NCI-H1694 treated with DMSO at 0.1 percent for 48 hours (cell line): ENCODE measurements at places on chromosomes 4 and X.

- no peak for DNase-seq
Observed at GRCh38 chrX:53086464-53086863, 4.3 kb downstream of the TSPYL2 start.

GRCh38 chrX:25851141-25851540 is 287.0 kb upstream of the MAGEB18 start:
- DNase-seq, result no peak

GRCh38 chrX:9789555-9789954 is 3.3 kb downstream of the SHROOM2 start:
- no peak for DNase-seq

DNA sequence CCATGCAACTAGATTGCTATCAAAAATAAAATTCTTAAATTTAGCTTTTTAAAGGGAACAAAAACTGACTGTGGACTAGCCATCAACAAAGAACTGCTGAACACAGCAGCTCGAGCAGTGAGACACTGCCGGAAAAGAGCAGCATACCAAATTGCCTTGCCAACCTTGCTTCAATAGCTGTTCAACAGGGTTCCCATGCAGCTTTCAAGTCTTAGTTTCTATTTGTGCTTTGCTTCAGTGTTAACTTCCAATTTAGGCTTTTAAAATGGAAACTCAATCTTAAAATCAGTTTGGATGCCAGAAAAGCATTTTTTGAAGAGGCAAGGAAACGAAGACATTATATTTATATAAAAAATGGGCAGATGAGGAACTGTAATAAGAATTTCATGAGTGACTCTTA is 463.4 kb upstream of the MAGEB18 start:
- no peak for DNase-seq

DNA sequence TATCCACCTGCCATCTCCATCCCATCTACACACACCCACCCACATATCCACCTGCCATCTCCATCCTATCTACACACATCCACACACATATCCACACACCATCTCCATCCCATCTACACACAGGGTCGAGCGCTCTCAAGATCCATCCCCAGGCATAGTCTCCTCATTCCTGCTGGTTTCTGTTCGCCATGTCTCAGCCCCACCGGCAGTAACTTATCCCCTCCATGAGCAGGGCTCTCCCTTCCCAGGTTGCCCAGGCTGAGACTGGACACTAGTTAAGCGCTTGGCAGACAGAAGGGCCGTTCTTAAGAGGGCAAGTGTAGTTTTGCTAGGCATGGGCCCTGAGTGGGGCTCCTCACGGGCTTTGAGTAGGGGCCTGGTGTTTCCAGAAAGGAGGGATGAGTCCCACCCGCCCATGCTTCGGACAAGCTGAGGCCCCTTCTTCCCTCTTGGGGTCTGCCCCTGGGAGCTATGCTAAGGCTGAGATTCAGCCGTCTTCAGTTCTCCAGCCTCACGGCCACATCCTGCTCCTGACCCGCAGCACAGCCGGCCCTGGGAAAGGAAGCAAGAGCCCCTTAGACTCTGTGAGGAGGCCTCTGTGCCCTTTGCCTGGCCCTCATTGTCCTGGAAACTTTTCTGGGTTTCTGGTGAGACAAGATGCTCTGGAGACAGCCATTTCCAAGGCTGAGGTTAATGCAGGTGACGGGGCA is 20.4 kb downstream of the TMEM271 start:
- no peak for DNase-seq

DNA sequence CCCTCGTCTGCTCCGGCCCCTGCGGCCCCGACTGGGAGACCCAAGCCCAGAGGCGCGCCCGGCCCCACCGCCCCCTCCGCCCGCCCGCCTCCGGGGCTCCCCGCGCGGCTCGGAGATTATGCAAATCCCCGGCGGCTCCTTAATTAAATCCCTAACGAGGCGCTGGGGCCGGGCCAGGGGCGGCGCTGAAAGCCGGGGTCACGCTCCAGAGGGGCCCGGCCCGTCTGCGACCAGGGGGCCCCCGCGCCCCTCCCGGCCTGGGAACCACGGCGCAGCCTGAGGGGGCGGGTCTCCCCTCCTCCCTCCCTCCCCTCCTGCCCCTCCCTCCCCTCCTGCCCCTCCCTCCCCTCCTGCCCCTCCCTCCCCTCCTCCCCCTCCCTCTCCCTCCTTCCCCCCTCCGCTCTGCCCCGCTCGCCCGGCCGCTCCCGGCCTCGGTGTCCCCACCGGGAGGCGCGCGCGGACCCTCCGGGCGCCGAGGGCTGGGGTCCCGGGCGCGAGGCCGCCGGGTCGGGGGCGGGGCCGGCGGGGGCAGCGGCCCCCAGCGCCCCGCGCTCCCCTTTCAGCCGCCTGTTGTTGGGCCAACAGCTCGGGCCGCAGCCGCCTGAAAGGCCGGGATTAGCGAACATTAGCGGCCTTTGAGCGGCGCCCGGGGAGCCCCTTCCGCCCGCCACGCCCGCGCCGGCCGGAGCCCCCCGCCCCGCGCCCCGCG is 25.9 kb upstream of the FGFR3 start:
- no peak for DNase-seq

- DNase-seq, result no peak
Observed at GRCh38 chr4:183430994-183431347, 13.5 kb upstream of the CDKN2AIP start.

- DNase-seq, result no peak
Observed at GRCh38 chr4:5158825-5159224, 107.5 kb downstream of the STK32B start.

GRCh38 chr4:180696460-180697092 is 1546.6 kb upstream of the TENM3 start:
- DNase-seq, result no peak

DNA sequence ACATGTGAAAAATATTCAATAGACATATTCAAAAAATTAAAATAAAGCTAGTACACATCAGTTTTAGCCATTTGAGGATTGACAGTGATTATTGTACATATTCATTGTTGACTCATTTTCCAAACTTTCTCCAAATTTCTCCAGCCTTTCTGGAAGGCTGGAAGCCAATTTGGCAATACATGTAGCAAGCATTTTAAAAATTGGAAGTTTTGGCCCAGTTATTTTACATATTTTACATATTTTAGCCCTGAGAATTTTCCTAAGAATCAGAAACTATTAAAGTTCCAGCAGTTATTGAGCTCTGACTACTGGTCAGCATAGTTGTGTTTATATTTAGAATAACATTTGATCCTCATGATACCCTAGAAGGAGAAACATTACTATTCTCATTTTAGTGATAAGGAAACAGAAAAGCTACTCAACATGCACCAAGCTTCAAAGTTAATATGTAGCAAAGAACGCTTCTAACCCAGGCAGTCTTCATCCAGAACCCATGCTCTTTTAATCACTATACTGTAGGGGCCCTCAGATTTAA is 3.2 kb downstream of the CABS1 start:
- DNase-seq, result no peak

GRCh38 chrX:66328950-66329596 is 165.0 kb downstream of the HEPH start:
- no peak for DNase-seq

DNA sequence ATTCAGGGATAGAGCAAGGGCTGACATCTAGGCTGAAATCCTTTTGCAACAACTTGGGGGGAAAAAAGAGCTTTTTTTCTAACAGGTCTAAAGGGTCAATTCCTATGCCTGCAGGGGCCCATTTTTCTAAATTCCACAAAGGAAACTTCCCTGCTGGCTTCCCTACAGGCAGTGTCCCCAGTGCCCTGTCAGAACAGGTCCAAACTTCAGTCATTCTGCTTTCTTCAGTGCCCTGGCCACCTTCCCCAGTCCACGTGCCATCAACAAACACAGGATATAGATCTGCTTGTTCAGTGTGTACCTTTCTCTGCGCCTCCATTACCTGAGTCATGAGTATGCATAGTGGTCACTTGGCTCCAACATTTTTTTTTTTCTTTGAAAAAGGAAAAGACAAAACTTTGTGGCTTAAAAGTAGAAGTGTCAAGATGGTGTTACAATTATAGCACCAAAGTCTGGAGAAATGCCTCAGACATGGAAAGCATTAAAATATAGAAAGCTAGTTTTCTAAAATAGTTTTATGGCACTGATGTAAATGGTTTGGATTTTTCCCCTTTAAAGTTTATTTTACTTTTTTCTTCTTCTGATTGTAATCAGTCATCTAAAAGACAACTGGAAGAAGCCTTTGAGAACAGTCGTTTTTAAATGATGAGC is 84.0 kb upstream of the JADE1 start:
- DNase-seq, result no peak

GRCh38 chr4:153479101-153479500 is 12.9 kb downstream of the TMEM131L start:
- no peak for DNase-seq

GRCh38 chrX:71301195-71301924 is at the start of gene ITGB1BP2:
ITGB1BP2 (plus strand) TSS chrX:71301750; CDS start chrX:71301807, 57 bp downstream.
- DNase-seq, result no peak

DNA sequence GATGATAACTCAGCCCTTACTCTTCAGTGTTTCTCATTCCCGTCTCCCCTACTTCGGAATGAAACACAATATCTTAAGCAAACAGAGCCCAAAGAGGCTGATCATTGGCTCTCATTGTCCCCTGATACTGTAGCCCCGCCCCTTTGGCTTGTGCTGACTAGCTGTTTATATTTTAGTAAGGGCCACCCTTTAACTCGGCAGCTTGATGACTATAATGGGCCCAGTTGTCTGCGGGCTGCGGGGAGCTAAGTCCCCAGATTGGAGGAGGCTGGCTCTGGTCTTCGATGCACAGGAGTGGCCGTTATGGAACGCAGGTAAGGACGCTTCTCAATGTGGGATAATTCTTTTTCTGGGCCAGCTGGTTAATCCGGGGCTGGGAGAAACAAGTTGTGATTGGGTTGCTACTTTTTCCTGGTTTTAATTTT is at the start of gene TRIM2:
Gene TRIM2 (plus strand): TSS at position 197 of the 425 bp plus-strand sequence. CDS start 88 bp downstream, at position 285.
- no peak for DNase-seq

DNA sequence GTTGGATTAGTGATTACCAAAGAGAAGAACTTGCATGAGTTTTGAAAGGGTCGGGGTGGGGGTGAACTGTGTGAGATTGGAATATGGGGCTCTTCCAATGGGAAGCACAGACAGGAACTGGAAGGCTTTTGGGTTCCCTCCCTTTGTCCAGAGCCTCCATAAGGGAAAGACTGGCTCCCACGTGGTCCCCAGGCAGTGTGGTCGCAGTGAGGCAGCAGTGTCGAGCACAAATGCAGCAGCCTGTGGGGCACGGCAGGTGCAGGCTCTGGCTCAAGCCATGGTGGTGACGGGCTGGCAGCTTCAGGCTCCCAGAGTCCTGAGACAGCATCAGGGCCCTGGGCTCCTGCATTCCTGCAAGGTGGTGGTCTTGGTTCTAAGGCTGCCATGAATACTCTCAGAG is 45.5 kb downstream of the VCX2 start:
- no peak for DNase-seq

DNA sequence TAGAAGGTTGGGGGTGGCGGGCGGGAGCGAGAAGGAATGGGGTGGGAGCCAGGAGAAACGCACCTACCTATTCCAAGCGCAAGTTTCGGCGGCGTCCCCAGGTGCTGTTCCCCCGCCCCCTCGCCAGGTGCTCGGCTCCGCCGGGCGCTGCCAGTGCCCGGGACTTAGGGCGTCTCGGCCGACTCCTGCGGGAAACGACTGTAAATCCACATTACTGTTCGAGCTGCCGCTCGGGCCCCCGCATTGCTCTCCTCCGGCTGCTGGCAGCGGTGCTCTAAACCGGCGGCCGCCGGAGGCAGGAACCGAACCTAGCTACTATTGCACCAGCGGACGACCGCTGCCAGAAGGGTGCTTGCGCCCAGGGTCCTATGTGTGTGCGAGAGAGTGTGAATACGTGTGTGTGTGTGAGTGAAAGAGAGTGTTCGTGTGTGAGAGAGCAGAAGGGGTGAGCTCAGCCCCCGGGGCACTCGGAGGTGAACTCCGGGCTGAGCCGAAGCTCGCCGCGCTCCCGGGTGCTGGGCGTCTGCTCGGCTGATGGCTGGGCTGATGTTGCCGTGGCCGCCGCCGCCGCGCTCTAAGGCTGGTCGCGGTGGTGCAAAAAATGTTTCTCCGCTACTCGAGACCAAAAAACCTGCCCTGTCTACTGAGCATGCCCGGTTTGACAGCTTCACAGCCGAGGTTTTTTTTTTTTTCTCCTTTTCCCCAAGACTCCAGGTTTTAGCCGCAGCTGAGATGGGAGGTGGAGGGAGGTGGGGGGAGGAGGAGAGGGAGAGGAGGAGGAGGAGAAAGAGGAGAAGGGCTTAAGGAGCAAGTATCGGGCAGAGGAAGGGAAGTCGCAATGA is 115.7 kb upstream of the TEX13C start:
- peak; percentile 74 for DNase-seq

DNA sequence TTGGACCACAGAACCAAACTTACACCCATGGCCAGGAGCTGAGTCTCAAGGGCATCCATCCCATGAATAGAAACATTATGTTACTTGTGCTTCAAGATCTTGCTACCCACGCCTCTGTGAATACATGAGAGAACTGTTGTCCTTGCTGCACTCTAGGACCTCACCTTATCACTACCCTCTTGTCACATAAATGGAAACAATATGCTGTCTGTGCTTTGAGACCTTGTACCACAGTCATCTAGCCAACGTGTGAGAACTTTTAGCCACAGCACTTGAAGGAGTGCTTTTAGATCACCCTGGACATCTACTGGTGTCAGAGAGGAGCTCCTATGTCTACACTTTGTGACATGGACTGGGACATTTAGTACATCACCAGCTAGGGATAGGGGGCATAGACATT is 30.7 kb upstream of the HUWE1 start:
- no peak for DNase-seq

- no peak for DNase-seq
Observed at GRCh38 chr4:72383439-72383838, 185.6 kb downstream of the ADAMTS3 start.

DNA sequence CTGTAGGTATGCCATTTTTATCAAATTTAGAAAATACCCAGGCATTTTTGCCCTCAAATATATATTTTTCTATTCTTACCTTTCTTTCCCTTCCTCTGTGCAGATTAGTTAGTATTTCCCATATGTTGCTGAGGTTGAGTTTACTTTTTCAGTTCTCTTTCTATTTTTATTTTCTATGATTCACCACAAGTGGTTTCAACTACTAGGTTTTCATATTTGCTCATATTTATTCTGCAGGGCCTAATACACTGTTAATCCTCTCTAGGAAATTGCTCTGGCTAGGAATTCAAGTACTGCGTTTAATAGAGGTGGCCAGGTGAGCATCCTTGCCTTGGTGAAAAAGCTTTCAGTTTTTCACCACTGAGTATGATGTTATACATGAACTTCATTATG is 1535.3 kb upstream of the PCDH10 start:
- no peak for DNase-seq
